Tibial nerve (tissue), 4 donors: ENCODE measurements at places on chromosomes 16 and 17. TPM values are rescaled to one million over a fixed set of nuclear protein-coding genes. Genes with fewer than 3 reads are reported as not detected.

DNA sequence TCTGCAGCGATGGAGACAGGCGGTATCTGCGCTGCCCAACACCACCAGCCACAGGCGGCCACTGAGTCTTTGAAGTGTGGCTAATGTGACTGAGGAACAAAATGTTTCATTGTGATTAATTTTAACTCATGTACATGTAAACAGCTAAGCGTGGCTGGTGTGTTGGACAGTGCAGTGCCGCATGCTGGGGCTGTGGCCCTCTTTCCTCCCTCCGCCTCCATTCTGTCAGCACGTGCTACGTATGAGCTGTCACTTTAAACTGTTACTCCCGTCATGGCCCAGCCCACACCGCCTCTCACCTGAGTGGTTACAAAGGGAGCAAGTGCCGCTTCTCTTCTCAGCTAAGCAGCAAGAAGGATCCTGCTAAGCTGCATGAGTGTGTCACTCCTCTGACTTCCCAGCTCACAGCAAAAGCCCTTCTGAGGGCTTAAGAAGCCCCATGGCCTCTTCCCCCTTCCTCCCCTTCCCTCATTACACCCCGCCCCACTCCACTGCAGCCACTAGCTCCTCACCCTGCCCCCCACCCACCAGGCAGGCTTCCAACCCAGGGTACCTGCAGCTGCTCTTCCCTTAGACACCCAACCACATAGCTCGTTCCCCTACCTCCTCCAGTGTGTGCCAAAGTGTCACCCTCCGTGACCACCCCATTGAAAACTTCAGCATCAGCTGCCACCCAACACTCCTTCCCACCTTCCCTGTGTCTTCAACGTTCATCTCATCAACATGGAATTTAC lies 15.0 kb downstream of the HASPIN start:
- H3K27ac ChIP-seq = no peak overlapping the region
- DNase-seq = no peak
- H3K4me1 ChIP-seq = peaks cover 13% of the 10 kb centered on the region
- no peaks in the 10 kb centered on the region for H3K27me3 ChIP-seq
- no peaks in the 10 kb centered on the region for H3K36me3 ChIP-seq

MRPL45 gene
- total RNA-seq = 27.8 TPM

MYH1 gene
- total RNA-seq = 0.39 TPM

- no peaks in the 10 kb centered on the region for H3K4me1 ChIP-seq
- DNase-seq = no peak
- H3K4me3 ChIP-seq = no peak overlapping the region
- peaks cover 15% of the 10 kb centered on the region for H3K36me3 ChIP-seq
Measured at GRCh38 chr17:29071303-29071702, 28.4 kb downstream of the PIPOX start.

GRCh38 chr16:48126801-48127644 lies 28.8 kb downstream of the ABCC12 start:
- H3K4me3 ChIP-seq = no peak overlapping the region
- H3K27ac ChIP-seq = no peak overlapping the region
- no peaks in the 10 kb centered on the region for H3K4me1 ChIP-seq
- no peak for DNase-seq
- H3K36me3 ChIP-seq = no peaks in the 10 kb centered on the region

DNA sequence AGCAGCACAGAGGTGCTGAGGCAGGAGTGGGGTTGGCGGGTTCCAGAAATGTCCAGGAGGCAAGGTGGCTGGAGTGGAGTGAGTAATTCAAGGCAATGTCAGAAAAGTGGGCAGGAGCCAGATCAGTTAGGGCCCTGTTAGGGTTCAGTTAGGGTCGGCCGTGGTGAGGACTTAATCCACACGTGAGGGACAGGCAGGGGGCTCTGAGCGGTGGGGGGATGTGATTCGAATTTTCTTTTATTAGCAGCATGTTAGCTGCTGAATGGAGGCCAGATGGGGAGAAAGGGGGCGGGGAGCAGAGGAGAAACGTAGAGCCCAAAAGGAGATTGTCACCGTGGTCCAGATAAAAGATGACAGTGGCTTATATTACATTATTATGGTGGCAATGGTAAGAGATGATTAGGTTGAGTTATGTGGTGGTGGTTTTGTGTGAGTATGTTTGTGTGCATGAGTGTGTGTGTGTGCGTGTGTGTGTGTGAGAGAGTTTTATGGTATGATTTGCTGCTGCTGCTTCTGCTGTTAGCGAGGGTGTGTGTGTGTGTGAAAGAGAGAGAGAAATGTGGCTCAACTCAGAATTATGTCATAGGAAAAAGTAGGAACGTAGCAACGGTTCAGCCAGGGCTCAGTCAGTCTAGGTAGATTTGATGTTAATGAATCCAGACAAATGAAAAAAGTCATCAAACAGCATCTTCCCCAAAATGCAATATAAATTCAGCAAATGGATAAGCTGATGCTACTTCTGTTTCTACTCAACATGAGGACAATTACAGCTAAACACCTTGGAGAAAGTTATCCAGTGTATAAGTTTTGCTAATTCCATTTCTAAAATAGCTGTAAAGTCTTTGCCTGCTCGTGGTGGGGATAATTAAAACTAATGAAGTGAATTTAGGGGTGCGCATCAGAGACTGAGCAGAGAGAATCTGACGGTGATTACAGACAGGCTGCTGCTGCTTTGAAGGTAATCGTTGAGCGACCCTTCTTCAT lies 390.6 kb downstream of the HAPSTR1 start:
- H3K4me1 ChIP-seq = no peaks in the 10 kb centered on the region
- no peaks in the 10 kb centered on the region for H3K36me3 ChIP-seq
- H3K27ac ChIP-seq = no peak overlapping the region
- no peak for DNase-seq
- no peak overlapping the region for H3K4me3 ChIP-seq
